ENCODE measurements at places on chromosomes 6 and 20.

DNA sequence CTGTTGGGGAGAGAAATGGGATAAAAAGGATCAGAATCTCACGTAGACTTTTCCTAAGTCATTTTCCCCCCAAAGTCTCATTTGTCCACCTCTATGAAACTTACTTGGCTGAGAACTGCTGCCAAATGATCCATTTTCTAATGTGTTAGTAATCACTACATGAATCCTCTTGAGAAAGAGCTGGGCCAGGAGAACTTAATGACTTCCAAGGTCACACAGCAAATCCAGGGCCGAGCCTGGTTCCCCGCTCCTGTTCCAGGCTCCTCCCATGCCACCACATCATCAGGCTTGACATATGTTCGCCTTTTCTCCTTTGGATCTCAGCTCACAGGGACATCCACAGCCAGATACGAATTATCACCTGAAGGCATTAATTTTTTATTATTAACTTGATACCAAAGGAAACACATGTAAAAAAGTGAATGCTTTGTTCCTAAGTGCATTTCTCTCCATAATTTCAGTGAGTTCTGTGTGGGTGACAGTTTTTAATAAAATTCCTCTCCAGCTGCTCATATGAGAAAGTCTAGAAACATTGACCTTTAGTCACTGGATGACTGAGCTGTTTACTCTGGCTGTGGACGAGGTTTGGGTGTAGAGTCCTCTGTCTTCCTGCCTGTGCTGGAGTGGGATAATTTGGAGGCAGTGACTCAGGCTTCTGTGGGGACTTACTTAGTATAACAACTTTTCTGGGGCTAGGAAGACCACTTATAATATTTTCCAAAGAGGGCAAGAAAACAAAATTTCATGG, 276.3 kb downstream of the PAX1 start:
- DNase-seq: no peak

DNA sequence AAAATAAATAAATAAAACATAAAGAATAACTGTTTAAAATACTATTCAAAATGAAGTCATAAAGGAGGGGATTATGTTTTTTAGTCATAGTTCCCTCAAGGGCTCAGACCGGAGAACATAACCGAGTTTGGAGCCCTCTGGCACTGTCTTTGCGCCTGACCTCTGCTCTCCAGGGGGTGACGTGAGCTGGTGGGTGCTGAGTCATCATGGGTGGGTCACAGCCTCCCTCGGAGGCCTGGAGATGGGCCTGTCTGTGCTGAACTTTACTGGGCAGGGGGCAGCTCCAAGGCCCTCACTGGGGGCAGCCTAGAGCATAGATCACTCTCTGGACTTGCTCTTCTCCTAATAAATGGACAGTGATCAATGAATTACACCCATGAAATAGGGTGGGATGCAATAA, 3.1 kb upstream of the MAVS start:
- DNase-seq: peak; percentile 50

GRCh38 chr20:5947276-5947675, 3.1 kb downstream of the TRMT6 start:
- no peak for DNase-seq

- no peak for DNase-seq
These were observed 403.1 kb downstream of the BTBD9 start for GRCh38 chr6:38236631-38237030.

- DNase-seq: no peak
These were observed 97.4 kb upstream of the CNR1 start for GRCh38 chr6:88263591-88263990.

GRCh38 chr6:4563156-4563555, 213.0 kb upstream of the CDYL start:
- no peak for DNase-seq

- no peak for DNase-seq
These were observed 100.6 kb downstream of the NKAIN2 start for GRCh38 chr6:123904228-123904627.

DNA sequence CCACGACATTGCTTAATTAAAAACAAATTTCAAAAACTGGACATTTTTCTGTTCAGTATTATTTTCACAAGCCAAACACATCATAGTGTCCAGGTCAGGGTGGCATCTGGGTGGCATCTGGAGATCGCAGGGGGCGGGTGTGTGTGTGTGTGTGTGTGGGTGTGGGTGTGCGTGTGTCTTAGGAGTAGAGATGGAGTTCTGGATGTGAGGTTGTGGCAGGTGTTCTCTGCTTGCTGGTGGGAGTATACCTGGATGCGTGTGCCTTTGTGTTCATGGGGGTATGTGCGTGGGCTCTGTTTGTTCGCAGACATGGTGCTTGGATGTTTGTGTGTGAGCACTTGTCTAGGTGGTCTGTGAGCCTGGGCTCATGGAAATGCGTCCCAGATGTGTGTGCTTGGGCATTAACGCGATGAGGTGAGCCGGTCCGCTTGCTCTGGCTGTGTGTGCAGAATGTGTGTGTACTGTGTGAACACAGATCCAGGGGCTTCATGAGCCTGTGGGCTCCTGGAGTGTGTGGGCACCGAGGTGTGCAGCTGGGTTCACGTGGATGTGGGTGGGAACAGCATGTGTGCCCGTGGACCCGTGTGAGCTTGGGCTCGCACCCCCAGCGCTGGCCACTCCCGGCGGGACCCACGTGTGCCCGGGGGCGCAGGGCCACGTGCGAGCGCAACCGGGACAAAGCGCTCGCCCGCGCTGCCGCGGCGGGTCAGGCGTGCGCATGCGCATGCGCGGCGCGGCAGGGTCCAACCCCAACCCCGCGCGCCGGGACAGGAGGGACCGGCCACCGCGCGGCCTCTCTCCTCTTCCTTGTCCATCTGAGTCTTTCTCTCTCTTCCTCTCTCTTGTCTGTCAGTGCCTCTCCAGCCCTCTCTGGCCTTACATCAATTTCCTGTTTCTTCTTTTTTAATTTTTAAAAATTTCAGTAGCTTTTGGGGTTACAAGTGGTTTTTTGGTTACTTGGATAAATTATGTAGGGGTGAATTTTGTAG, 60.4 kb downstream of the SRC start:
- no peak for DNase-seq

DNA sequence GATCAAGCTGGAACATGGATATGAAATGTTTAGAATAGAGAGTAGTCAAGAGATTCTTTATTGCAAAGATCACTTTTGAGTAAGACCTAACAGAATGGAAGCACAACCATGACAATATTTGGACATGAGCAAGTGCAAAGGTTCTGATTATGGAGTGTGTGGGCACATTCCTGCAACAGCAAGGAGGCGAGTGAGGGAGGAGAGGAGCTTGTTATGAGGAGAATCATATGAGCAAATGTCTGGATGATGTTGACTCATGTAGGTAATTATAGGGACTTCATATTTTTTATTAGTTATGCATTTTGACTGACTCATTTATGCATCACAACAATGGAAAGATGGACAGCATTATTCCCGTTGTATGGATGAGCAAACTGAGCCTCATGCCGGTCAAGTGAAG, 100.8 kb upstream of the SLC35B3 start:
- no peak for DNase-seq

DNA sequence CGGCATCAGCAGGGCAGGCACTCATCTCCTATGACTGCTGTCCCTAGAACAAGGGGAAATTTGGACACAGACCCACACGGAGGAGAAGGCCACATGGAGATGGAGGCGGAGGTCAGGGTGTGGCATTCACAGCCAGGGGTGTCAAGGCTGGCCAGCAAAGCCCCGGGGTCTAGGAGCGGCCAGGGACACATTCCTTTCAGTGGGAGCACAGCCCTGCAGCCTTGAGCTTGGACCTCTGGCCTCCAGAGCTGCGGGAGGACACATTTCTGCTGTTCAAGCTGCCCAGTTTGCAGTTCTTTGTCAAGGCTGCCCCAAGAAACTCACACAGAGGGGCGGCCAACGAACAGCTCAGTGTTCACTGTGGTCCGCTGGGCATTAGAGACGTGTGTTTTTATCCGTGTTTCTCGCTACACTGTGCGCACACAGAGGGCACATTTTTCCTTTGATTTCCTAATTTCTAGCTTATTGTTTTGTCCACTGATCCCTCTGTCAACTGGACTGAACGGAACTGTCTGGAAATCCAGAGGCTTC, 93.4 kb upstream of the MPC1 start:
- no peak for DNase-seq

GRCh38 chr20:25865715-25866656, 169.3 kb upstream of the ZNF337 start:
- DNase-seq: peak; percentile 51

- no peak for DNase-seq
These were observed 163.3 kb downstream of the SCML4 start for GRCh38 chr6:107660839-107661238.

DNA sequence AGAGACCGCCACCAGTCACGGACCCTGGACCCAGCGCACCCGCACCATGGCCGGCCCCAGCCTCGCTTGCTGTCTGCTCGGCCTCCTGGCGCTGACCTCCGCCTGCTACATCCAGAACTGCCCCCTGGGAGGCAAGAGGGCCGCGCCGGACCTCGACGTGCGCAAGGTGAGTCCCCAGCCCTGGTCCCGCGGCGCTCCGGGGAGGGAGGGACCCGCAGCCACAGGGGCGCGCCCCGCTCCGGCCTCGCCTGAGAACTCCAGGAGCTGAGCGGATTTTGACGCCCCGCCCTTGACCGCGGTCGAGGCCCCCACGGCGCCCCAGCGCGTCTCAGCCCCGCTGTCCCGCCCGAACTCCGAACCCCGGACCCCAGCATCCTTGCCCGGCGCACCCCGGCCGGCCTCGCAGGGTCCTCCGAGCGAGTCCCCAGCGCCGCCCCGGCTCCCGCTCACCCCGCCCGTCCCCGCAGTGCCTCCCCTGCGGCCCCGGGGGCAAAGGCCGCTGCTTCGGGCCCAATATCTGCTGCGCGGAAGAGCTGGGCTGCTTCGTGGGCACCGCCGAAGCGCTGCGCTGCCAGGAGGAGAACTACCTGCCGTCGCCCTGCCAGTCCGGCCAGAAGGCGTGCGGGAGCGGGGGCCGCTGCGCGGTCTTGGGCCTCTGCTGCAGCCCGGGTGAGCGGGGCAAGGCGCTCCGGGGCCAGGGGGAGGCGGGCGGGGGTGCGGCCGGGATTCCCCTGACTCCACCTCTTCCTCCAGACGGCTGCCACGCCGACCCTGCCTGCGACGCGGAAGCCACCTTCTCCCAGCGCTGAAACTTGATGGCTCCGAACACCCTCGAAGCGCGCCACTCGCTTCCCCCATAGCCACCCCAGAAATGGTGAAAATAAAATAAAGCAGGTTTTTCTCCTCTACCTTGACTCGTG, at the start of gene OXT:
TSS of gene OXT (plus strand) at position 11 of the 920 bp plus-strand sequence. CDS start at position 47, 36 bp downstream.
- no peak for DNase-seq

DNA sequence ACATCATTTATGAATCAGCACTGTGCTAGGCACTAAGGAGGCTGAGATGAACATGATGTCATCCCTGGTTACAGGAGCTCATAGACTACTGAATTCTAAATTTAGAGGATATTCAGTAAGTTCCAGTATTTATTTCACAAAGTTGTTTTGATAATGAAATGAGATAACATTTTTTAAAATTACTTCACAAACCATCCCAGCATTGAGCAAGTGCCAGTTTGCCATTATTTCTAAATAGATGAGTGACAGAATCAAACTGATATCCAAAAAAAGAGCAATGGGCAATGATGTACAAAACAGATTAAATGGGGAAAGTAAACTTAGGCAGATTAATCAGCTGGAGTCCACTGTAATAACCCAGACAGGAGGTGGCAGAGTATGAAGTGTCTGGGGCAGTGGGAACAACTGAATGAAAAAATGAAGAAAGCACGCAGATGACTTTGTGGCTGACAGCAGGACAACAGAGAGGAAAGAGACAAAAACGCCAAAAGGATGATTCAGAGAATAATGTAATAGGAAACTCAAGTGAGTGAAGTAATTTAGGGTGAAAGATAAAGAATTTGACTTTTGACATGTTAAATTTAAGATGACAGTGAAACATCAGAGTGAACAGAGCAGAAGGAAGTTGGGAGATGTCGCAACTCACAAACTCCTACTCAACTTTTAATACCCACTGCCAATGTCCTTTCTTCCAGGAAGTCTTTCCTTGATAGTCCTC, 70.2 kb downstream of the RCAN2 start:
- no peak for DNase-seq

- DNase-seq: no peak
These were observed 1.0 kb downstream of the NUDT3 start for GRCh38 chr6:34391473-34391785.

- no peak for DNase-seq
These were observed 12.5 kb upstream of the ZDHHC14 start for GRCh38 chr6:157368359-157369049.

DNA sequence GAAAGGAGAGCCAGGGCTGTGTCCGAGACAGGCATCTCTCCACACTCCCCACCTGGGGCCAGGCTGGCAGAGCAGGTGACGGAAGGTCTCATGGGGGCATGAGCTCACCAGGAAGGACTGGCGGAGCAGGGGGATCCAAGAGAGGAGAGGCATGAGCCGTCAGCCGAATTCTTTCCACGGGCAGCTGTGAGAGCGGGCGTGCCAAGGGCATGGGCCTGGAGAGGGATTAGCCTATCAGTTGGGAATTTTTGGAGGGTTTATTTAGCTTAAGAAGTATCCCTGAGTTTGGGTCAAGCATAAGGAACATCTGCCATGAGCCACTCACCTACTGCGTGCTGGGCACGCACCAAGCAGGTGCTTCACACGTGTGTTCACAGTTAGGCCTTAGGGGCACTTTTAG, 60.2 kb upstream of the ZNFX1 start:
- no peak for DNase-seq
